ENCODE measurements at places on chromosomes 1 and 21.
A peak's percentile ranks its signal among the peaks of the same experiment; 100 is the strongest.

DNA sequence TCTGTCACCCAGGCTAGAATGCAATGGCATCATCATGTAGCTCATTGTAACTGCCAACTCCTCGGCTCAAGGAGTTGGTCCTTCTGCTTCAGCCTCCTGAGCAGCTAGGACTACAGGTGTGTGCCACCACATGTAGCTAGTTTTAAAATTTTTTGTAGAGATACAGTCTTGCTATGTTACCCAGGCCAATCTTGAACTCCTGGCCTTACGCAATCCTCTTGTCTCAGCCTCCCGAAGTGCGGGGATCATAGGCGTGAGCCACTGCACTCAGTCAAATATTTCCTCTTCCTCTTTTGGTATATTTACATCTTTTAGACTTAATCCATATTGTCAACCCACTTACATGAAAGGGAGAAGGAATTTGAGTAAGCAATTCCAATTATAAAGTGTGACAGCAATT is 121.1 kb downstream of the EVI5 start:
- no peak for DNase-seq

DNA sequence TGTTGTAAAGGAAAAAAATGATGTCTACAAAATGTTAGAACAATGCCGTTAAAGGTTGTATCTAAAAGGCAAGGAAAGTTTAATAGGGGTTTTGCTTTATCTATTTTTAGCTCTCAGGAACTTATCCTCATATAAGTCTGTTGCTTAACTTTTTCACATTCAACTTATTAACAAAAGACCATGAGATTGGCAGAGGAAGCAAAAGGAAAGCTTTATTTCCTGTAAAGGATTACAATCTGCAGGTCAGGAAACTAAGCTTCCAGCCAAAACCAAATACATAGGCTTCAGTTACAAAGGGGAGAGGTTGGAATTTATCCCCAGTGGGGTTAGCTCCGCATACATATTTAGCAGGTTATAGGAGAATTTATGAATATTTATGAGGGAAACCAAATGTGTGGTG is 58.7 kb upstream of the KIAA1614 start:
- no peak for DNase-seq

- DNase-seq = no peak
Measured at GRCh38 chr1:59552007-59552406, 255.1 kb downstream of the FGGY start.

DNA sequence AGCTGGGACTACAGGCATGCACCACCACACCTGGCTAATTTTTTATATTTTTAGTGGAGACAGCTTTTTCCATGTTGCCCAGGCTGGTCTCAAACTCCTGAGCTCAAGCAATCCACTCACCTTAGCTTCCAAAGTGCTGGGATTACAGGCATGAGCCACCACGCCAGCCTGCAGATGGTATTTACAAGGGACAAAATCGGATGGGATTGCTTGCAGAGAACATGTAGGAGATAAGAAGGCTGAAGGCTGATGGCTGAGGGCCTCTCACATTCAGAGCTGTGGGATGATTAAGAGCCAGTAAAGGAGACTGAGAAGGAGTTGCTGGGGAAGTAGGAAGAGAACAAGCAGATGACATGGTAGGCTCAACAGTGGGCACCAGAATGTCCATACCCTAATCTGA is 24.0 kb upstream of the QSOX1 start:
- no peak for DNase-seq

GRCh38 chr1:186772228-186772627 is 56.5 kb upstream of the PLA2G4A start:
- no peak for DNase-seq

DNA sequence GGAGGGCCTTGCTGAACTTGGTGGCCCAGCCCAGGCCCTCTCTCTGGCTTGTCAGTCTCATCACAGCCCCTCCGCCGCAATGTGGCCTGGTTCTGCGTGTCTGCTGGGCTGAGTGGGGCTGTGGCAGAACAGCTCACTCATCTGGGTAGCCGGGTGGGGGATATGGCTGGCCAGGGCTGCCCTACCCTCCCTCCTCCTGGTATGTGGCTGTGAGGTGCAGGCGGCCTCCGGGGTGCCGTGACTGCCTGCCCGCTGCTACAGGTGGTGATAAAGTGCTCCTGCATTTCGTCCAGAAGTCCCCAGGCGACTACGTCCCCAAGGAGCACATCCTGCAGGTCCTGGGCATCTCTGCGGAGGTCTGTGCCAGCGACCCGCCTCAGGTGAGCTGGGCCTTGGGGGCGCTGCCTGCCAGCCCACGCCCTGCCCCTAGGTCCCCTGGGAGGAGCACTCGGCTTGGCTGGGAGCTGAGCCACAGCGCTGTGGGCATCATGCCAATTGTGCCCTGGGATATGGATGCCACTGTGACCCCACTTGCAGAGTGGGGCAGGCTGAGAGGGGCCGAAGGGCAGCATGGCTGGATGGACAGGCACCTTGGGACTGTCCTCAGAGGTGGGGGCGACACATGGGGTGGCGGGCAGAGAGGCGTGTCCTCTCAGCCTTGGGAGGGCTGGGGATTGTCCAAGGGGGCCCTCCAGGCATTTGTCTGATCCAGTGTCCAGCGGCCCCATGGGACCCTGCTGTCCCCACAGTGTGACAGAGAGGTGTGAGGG is 2.3 kb downstream of the PRXL2B start:
- DNase-seq = no peak

- DNase-seq = no peak
Measured at GRCh38 chr1:33443705-33444180, 12.8 kb upstream of the PHC2 start.

DNA sequence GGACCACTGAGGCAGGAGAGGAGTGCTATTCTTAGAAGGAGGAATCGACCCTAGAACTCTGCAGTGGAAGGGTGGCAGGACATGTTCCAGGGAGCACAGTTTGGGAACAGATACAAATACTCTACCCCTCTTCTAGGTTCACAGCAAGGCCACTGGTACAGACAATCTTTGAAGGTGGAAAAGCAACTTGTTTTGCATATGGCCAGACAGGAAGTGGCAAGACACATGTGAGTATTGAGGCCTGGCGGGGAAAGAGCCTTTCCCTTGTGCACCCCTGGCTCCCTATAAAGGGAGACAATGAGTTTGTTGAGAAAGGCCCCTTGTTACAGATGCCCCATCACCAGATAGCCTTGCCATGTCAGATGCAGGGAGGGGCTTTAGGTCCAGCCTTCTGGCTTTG is 17.8 kb downstream of the KIF2C start:
- DNase-seq = no peak

GRCh38 chr1:37085393-37085792 is 51.1 kb upstream of the GRIK3 start:
- no peak for DNase-seq

GRCh38 chr21:38342739-38343138 is 85.9 kb downstream of the KCNJ15 start:
- no peak for DNase-seq

GRCh38 chr1:153542956-153543711 is 2.4 kb upstream of the S100A5 start:
- no peak for DNase-seq

DNA sequence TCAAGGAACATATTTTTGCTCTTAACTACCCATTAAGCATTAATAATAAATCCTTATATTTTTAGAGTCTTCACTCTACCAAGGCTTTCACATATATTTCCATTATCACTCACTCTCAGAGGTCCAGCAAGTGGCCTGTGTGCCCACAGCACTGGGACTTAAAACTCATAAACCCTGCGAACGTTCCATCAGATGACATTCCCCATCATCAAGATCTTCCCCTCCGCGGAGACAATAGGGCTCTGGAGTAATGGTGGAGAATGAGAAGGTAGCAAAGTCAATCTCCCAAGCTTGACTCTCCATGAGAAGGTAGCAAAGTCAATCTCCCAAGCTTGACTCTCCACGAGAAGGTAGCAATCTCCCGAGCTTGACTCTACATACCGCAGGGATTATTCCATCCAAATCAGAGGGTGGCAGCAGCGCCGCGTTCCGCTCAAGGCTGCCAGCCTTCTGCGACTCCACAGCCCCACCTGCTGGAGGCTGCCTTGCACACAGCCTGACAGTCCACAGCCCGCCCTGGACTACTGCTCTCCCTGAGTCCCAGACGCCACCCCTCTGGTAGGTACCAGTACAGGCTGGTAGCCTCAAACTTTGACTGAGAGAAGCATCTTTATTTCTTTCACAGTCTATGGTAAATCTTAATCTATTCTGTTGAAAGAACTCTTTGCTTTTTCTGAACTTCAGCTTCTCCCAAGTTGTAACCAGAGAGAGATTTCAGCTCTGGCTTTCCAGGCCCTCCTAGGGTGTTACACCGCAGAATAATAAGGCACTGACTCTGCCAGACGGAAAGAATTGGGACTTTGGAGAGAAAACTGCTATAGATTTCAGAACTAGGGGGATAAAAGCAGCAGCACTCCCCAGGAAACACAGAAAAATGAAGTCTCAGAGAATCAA is 26.4 kb upstream of the CTTNBP2NL start:
- DNase-seq = peak; percentile 75

- DNase-seq = no peak
Measured at GRCh38 chr1:14415396-14415795, 183.1 kb upstream of the KAZN start.

DNA sequence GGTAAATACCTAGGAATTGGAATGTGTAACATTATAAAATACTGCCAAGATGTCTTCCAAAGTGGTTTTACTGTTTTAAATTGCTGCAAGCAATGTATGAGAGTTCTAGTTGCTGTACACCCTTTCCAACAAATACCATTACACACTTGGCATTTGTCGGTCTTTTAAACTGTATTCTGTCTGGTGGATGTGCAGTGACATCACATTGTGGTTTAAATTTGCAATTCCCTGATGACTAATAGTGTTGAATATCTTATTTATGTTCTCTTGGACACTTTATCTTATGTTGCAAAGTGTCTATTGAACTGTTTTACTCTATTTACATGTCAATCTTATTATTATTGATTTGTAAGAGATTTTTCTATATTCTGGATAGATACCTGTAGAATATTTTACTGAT is 561.2 kb upstream of the B3GALT2 start:
- no peak for DNase-seq

All from CD4-positive, alpha-beta T cell treated with Interleukin-15 for 4 hours (primary cell).